NCI-H69 (cell line): ENCODE measurements at places on chromosomes 13 and 19.

- DNase-seq: peak; percentile 66
These were observed 35.4 kb downstream of the ARHGAP35 start for GRCh38 chr19:46896076-46896794.

- peak; percentile 84 for DNase-seq
These were observed 12.7 kb downstream of the SOX1 start for GRCh38 chr13:112079696-112080095.

GRCh38 chr13:112770504-112770903 lies 80.7 kb downstream of the ATP11A start:
- no peak for DNase-seq

- peak; percentile 95 for DNase-seq
These were observed 15.9 kb downstream of the ZNF787 start for GRCh38 chr19:56105090-56105701.

GRCh38 chr19:39941151-39941550 lies 6.7 kb upstream of the FCGBP start:
- no peak for DNase-seq

GRCh38 chr13:89749888-89750287 lies 1597.6 kb upstream of the MIR17HG start:
- no peak for DNase-seq

DNA sequence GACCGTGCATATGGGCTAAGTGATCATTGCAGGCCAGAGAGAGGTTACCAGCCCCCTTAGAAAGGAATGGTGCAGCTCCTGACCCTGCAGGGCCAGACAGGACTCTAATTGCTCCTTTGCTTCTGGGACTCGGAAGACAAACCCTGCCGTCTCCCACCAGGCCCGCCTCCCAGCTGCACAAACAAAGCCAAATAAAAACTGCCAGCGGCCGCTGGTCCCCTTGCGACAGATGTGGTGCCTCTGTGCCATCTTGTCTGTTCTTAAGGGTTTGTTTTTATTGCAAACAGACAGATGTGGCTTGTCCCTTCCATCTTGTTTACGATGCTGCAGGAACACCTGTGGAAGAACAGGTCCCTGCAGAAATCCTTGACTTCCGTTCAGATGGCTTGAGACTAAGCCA lies 434.4 kb upstream of the TSHZ3 start:
- DNase-seq: no peak

GRCh38 chr13:109548374-109548773 lies 238.0 kb downstream of the IRS2 start:
- DNase-seq: no peak

DNA sequence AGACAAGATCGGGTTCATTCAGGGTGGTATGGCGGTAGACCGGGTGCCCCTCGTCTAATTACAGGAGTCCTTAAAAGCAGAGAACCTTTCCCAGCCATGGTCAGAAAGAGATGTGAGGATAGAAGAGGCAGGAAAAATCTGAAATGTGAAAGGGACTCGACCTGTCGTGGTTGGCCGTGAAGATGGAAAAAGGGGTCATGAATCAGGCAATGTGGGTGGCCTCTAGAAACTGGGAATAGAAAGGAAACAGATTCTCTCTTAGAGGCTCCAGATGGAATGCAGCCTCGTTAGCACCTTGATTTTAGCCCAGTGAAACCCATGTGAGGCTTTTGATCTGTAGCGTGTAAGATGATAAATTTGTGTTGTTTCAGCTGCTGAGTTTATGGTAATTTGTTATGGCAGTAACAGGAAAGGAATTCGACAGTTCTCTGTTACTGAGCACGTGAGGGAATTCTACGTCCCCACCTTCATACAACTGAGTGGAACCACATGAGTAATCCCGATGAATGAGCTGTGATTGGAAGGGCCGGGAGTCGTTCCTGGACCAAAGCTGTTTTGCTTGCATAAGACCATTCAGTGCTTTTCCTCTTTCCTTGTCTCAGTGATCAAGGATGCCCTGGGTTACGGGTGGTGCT lies 11.0 kb upstream of the CA11 start:
- DNase-seq: no peak
